ENCODE measurements at places on chromosomes 4 and X.

GRCh38 chr4:109412776-109413175, 20.8 kb upstream of the SEC24B start:
- no peak for DNase-seq

GRCh38 chr4:2183394-2183793, 58.5 kb downstream of the HAUS3 start:
- no peak for DNase-seq

DNA sequence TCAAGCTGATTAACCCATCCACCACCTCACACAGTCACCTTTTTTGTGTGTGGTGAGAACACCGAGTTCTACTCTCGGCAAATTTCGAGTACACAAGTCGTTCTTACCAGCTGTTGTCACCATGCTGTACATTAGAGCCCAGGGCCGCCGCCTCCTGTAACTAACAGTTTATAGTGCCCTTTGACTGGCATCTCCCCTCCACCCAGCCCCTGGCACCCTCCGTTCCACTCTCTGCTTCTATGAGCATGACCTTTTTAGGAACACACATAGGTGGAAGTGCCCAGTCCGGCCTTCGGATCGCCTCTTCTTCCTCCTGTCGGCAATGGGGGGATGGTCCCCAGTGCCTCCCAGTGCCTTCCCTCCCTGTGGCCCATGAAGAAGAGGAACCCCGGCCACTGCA, 141.4 kb downstream of the STK32B start:
- no peak for DNase-seq

DNA sequence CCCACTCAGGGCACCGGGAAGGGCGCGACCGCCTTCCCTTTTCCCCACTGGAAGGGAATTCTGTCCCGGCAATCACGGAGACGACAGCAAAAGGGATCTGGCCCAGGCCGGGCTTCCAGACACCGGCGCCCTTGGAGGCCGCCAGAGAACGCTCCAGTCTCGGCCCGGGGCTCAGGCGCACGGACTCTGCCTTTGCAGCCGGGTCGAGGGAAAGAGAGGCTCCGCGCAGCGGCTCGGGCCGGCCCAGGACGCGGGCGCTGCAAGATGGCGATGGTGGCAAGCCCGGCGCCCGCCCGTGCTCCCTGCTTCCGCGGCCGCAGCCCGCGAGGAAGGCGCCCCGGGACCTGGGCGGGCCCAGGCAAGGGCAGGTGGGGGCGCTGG, 1.1 kb downstream of the CTBP1 start:
- no peak for DNase-seq

DNA sequence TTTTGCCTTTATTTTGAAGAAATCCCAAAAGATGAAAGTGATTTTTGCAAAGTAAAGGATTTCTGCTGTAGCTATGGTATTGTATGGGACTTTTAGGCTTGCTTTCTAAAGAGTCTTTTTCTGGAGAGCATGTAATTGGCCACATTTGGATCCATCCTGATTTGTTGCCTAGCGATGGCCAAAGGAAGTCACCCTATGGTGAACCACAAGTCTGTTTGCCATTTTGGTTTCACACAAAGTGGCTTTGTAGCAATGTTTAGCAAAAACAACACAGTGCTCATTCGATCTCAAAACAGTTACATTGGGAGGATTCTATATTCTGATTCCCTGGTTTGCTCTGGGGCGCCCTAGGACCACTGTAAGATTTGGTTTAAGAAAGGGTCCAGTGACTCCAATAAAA, 44.1 kb upstream of the INTS6L start:
- DNase-seq, result no peak
